ENCODE measurements at places on chromosomes 3 and 15.

- DNase-seq = no peak
Measured at GRCh38 chr3:110526777-110527727, 544.6 kb upstream of the NECTIN3 start.

DNA sequence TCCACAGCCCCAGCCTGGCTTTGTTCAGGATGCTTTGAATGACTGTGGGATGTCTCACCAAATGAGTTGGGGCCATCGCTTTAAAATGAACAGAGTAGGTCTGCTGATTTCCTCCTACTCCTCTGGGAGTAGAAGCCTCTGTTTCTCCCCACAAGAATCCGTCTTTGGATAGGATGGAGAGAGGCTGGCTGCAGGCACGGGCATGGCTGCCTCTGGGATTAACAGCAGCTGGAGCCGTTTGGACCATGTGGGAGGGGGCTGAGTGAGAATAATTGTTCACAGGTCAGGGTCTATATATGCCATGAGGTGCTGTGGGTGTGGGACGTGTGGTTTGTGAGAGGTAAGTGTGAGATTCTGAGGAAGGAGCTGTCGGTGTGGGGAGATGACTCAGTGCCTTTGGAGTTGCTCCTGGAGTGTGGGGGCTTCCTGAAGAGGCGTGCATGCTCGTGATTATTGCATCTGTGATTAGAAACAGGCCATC, 48.0 kb upstream of the APEH start:
- DNase-seq = no peak

DNA sequence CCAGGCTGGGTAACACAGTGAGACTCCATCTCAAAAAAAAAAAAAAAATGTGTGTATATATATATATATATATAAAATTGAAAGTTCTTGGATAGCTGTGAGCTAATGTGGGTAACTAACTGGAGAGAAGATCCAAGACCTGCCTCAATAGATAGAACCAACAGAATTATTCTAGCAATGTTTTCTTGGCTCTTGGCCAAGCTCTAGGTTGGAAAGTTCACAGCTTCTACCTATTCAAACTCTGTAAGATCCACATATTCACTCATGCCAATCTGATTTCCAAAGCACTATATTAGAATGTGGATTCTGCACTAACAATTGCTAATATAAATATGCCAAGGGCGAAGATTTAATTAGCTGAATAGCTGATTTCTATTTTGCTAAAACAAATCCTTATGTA, 29.8 kb upstream of the CMTM6 start:
- DNase-seq = no peak

DNA sequence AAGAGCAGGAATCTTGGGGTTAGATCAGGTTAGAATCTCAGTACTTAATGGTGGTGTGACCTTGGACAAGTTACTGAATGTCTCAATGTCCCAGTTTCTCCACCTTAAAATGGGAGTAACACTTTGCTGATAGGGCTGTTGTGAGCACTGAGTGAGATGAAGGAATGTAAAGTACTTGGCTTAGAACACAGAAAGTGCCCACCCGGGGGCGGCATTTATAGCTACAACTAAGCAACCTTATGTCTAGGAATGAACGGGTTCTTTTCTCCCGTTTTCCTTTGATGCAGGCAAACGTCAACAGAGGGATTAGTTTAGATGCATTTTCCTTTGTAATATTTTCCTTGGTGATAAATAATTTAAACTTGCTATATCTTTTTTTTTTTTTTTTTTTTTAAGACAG, 176.6 kb downstream of the USP13 start:
- DNase-seq = no peak
